ENCODE measurements at places on chromosomes 12 and 14.

- H3K4me3 ChIP-seq = no peak overlapping the region
- no peaks in the 10 kb centered on the region for H3K27me3 ChIP-seq
- no peaks in the 10 kb centered on the region for H3K4me1 ChIP-seq
- H3K36me3 ChIP-seq = no peaks in the 10 kb centered on the region
- DNase-seq = no peak
These were observed 479.1 kb downstream of the MED13L start for GRCh38 chr12:115798309-115798917.

DNA sequence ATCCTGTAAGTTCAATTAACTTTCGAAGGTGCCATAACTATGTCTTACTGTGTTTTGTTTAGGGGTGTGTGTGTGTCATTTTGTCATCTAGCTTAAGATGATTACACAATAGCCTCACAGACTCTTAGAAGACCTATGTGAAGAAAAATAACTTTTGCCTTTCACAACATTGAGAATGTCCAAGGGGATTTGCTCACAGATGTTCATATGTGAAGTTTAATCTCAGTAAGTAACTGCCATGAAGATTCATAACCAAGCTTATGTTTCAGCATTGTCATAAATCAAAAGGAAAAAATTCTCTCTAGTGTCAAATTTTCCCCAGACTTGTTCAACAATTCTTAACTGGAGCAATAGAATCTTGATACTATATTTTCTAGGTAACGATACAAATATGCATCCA, 226.1 kb upstream of the PRKD1 start:
- no peaks in the 10 kb centered on the region for H3K36me3 ChIP-seq
- no peaks in the 10 kb centered on the region for H3K27me3 ChIP-seq
- no peak overlapping the region for H3K27ac ChIP-seq
- no peak for DNase-seq
- H3K4me1 ChIP-seq = no peaks in the 10 kb centered on the region
- no peak overlapping the region for H3K4me3 ChIP-seq

GRCh38 chr12:108759924-108760323, 28.6 kb upstream of the CORO1C start:
- no peak overlapping the region for H3K27ac ChIP-seq
- no peak overlapping the region for H3K4me3 ChIP-seq
- no peaks in the 10 kb centered on the region for H3K4me1 ChIP-seq
- no peaks in the 10 kb centered on the region for H3K27me3 ChIP-seq
- DNase-seq = no peak

GRCh38 chr12:59886131-59886733, 290.4 kb downstream of the SLC16A7 start:
- H3K4me1 ChIP-seq = no peaks in the 10 kb centered on the region
- no peak for DNase-seq
- H3K4me3 ChIP-seq = no peak overlapping the region
- no peaks in the 10 kb centered on the region for H3K27me3 ChIP-seq
- no peak overlapping the region for H3K27ac ChIP-seq

GRCh38 chr12:124588751-124589267, 21.4 kb upstream of the NCOR2 start:
- no peak overlapping the region for H3K4me3 ChIP-seq
- no peak for DNase-seq
- H3K4me1 ChIP-seq = peaks cover 13% of the 10 kb centered on the region
- H3K27me3 ChIP-seq = no peaks in the 10 kb centered on the region
- peak overlapping the region; percentile 17 for H3K27ac ChIP-seq

GRCh38 chr12:124608450-124608870, 41.0 kb upstream of the NCOR2 start:
- DNase-seq = no peak
- H3K27me3 ChIP-seq = no peaks in the 10 kb centered on the region
- H3K4me3 ChIP-seq = no peak overlapping the region
- no peaks in the 10 kb centered on the region for H3K36me3 ChIP-seq

GRCh38 chr12:55932551-55932910, 1.6 kb downstream of the DGKA start:
- H3K27ac ChIP-seq = peak overlapping the region; percentile 55
- peak overlapping the region; percentile 77 for H3K4me3 ChIP-seq
- H3K4me1 ChIP-seq = peaks cover 45% of the 10 kb centered on the region
- DNase-seq = no peak
- H3K36me3 ChIP-seq = peaks cover 3% of the 10 kb centered on the region
- H3K27me3 ChIP-seq = no peaks in the 10 kb centered on the region

- no peak for DNase-seq
- no peak overlapping the region for H3K4me3 ChIP-seq
- H3K27ac ChIP-seq = no peak overlapping the region
- no peaks in the 10 kb centered on the region for H3K27me3 ChIP-seq
- H3K36me3 ChIP-seq = peaks cover 7% of the 10 kb centered on the region
These were observed 2.3 kb downstream of the ZNF410 start for GRCh38 chr14:73888971-73889370.

GRCh38 chr12:116784238-116784612, 46.1 kb downstream of the RNFT2 start:
- H3K27ac ChIP-seq = no peak overlapping the region
- H3K36me3 ChIP-seq = no peaks in the 10 kb centered on the region
- no peak overlapping the region for H3K4me3 ChIP-seq
- no peak for DNase-seq
- no peaks in the 10 kb centered on the region for H3K27me3 ChIP-seq

DNA sequence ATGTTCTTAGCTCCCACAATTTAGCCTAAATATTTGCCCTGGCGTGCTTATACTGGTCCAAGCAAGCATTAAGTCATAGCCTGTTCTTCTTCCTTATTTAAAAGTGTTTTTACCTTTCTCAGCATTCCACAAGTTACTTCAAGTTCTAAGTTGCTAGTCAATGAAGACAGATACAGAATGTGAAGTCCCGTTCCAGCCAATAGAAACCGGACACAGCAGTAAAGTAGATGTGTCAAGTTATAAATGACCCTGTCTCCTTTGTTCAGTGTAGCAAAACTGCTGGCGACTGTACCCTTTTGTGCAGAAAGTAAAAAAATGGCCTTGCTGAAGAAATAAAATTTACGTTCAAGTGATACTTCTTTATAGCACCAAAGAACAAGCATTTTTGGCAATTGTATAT, 3.9 kb downstream of the SNAPC1 start:
- no peak overlapping the region for H3K27ac ChIP-seq
- no peak for DNase-seq
- peaks cover 9% of the 10 kb centered on the region for H3K4me1 ChIP-seq
- no peak overlapping the region for H3K4me3 ChIP-seq
- H3K27me3 ChIP-seq = no peaks in the 10 kb centered on the region

- no peaks in the 10 kb centered on the region for H3K27me3 ChIP-seq
- DNase-seq = no peak
- no peak overlapping the region for H3K27ac ChIP-seq
- H3K4me1 ChIP-seq = no peaks in the 10 kb centered on the region
These were observed 75.3 kb upstream of the CEP83 start for GRCh38 chr12:94534774-94535509.

- H3K4me1 ChIP-seq = peaks cover 14% of the 10 kb centered on the region
- peak overlapping the region; percentile 52 for H3K27ac ChIP-seq
These were observed 32.0 kb downstream of the DCP1B start for GRCh38 chr12:1972260-1972659.

DNA sequence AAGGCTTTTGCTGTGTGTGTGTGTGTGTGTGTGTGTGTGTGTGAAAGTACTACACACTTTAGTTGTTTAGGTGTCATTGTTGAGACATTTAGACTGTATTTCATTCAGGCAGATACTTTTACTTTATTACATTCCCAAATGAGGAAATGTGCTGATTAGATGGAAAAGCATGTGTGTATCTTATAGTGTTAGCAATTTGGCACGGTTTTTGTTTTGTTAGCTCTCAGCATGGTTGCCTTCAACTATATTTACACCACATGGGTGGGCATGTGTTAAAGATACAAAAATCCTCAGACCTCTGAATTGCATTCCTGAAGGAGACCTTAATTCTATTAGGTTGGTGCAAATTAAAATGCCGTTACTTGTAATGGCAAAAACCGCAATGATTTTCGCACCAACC, 879.5 kb downstream of the DIO2 start:
- H3K4me3 ChIP-seq = no peak overlapping the region
- no peaks in the 10 kb centered on the region for H3K4me1 ChIP-seq
- DNase-seq = no peak
- no peak overlapping the region for H3K27ac ChIP-seq
- H3K36me3 ChIP-seq = no peaks in the 10 kb centered on the region

GRCh38 chr12:52007982-52008510, 1.3 kb downstream of the TAMALIN start:
- H3K27ac ChIP-seq = peak overlapping the region; percentile 92
- DNase-seq = no peak
- H3K36me3 ChIP-seq = peaks cover 20% of the 10 kb centered on the region
- H3K4me3 ChIP-seq = peak overlapping the region; percentile 71

- no peaks in the 10 kb centered on the region for H3K36me3 ChIP-seq
- DNase-seq = no peak
- H3K4me3 ChIP-seq = no peak overlapping the region
- H3K4me1 ChIP-seq = no peaks in the 10 kb centered on the region
- H3K27me3 ChIP-seq = peaks cover 2% of the 10 kb centered on the region
These were observed 159.0 kb upstream of the SFSWAP start for GRCh38 chr12:131551675-131552491.

- H3K27ac ChIP-seq = no peak overlapping the region
- no peaks in the 10 kb centered on the region for H3K27me3 ChIP-seq
- H3K4me3 ChIP-seq = no peak overlapping the region
These were observed 1954.6 kb upstream of the FLRT2 start for GRCh38 chr14:83575301-83575700.

- no peak overlapping the region for H3K4me3 ChIP-seq
- H3K27ac ChIP-seq = no peak overlapping the region
- no peaks in the 10 kb centered on the region for H3K36me3 ChIP-seq
These were observed 63.2 kb upstream of the PTPRR start for GRCh38 chr12:70983692-70984091.

GRCh38 chr12:10633541-10633940, 20.1 kb upstream of the MAGOHB start:
- no peaks in the 10 kb centered on the region for H3K36me3 ChIP-seq
- no peaks in the 10 kb centered on the region for H3K4me1 ChIP-seq
- DNase-seq = no peak
- no peak overlapping the region for H3K27ac ChIP-seq

GRCh38 chr12:44618946-44619345, 257.2 kb downstream of the NELL2 start:
- H3K27ac ChIP-seq = no peak overlapping the region
- DNase-seq = no peak
- H3K27me3 ChIP-seq = no peaks in the 10 kb centered on the region
- H3K4me3 ChIP-seq = no peak overlapping the region
- H3K36me3 ChIP-seq = no peaks in the 10 kb centered on the region

DNA sequence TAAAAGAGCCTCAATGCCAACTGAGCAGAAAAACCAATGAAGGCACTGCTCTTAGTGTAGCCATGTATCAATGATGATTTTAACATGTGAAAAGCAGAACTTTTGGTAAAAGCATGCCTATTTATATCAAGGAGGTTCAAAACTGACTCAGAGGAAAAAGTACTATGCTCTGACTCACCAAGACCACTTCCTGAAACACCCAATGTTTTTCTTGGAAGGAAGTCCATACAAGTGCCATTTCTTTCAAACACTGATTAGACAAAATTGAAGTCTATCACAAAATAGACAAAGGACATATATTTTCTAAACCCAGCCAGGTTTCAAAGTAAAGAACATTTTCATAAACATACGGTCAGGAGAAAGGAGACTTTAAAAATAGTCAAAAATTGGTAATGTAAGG, 88.6 kb downstream of the EPS8 start:
- peak overlapping the region; percentile 63 for H3K27ac ChIP-seq
- no peaks in the 10 kb centered on the region for H3K27me3 ChIP-seq
- no peaks in the 10 kb centered on the region for H3K36me3 ChIP-seq
- no peak overlapping the region for H3K4me3 ChIP-seq

- no peaks in the 10 kb centered on the region for H3K27me3 ChIP-seq
- H3K4me1 ChIP-seq = no peaks in the 10 kb centered on the region
- no peak overlapping the region for H3K27ac ChIP-seq
These were observed 181.6 kb downstream of the SOX5 start for GRCh38 chr12:23767834-23768233.

DNA sequence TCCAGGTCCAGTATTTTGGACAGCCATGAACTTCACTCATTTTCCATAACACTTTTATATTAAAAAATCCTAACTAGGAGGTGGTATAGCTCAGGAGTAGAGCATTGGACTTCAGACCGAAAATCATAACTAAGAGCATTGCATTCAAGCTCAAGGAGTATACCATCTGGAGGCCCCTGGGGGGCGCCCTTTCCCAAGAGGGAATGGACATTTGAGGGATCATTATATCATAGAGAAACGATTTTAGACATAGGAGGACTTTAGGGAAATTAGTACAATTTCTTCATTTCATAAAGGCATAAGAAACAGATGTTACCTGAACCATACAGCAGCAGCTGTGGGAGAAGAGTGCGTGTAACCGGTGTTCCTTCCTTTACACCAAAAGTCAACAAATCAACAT, 5.2 kb upstream of the ATG14 start:
- no peak overlapping the region for H3K4me3 ChIP-seq
- H3K27me3 ChIP-seq = peaks cover 10% of the 10 kb centered on the region
- H3K4me1 ChIP-seq = no peaks in the 10 kb centered on the region
- H3K27ac ChIP-seq = no peak overlapping the region

DNA sequence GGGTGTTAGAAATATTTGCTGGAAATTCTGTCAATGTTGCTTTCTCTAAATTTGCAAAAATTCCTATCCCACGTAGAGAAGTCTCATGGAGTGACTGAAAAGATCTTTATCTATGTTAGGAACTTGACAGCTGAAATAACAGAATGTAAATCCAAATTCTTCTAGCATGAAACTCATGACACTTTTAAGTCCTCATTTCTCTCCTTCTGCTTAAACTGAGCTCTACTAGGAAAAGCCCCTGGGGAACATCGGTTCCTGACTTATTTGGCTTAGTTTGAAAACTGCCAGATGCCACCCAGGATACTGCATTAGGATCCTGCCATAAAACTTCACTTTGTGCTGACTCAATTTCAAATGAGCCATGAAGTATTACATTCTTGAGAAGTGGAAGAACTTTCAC, 426.0 kb downstream of the GALC start:
- H3K4me3 ChIP-seq = no peak overlapping the region
- no peaks in the 10 kb centered on the region for H3K4me1 ChIP-seq
- no peaks in the 10 kb centered on the region for H3K27me3 ChIP-seq

DNA sequence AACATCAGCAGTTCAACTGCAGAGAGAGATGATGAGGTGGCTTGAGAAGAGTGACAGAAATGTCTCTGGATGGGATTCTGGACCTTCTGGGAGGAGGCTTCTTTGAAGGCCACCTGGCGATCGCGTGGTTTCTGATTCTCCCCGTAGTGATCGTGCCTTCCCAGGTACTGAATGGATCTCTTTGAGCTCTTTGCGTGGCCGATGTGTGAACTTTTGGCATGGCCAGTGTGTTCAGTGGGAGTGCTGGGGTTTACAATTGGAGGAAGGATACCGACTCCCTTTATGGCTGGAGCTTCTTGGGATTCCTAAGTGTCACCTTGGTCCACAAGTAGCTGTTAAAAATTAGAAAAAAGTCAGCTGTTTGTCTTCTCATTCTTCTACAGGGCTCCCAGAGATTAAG, 374.7 kb downstream of the C12orf75 start:
- no peaks in the 10 kb centered on the region for H3K27me3 ChIP-seq
- no peaks in the 10 kb centered on the region for H3K36me3 ChIP-seq
- no peak overlapping the region for H3K4me3 ChIP-seq
- H3K27ac ChIP-seq = peak overlapping the region; percentile 21
- no peak for DNase-seq

GRCh38 chr12:121297435-121297991, 1.0 kb upstream of the CAMKK2 start:
- peak overlapping the region; percentile 95 for H3K4me3 ChIP-seq
- no peaks in the 10 kb centered on the region for H3K36me3 ChIP-seq
- no peaks in the 10 kb centered on the region for H3K27me3 ChIP-seq
- peak overlapping the region; percentile 81 for H3K27ac ChIP-seq

GRCh38 chr12:126780343-126780742, 1486.6 kb upstream of the TMEM132C start:
- H3K4me1 ChIP-seq = no peaks in the 10 kb centered on the region
- no peak overlapping the region for H3K4me3 ChIP-seq
- H3K27ac ChIP-seq = no peak overlapping the region
- no peaks in the 10 kb centered on the region for H3K36me3 ChIP-seq
- no peaks in the 10 kb centered on the region for H3K27me3 ChIP-seq
- no peak for DNase-seq
